ENCODE measurements at places on chromosomes 13 and 19.
A peak's percentile ranks its signal among the peaks of the same experiment; 100 is the strongest.

DNA sequence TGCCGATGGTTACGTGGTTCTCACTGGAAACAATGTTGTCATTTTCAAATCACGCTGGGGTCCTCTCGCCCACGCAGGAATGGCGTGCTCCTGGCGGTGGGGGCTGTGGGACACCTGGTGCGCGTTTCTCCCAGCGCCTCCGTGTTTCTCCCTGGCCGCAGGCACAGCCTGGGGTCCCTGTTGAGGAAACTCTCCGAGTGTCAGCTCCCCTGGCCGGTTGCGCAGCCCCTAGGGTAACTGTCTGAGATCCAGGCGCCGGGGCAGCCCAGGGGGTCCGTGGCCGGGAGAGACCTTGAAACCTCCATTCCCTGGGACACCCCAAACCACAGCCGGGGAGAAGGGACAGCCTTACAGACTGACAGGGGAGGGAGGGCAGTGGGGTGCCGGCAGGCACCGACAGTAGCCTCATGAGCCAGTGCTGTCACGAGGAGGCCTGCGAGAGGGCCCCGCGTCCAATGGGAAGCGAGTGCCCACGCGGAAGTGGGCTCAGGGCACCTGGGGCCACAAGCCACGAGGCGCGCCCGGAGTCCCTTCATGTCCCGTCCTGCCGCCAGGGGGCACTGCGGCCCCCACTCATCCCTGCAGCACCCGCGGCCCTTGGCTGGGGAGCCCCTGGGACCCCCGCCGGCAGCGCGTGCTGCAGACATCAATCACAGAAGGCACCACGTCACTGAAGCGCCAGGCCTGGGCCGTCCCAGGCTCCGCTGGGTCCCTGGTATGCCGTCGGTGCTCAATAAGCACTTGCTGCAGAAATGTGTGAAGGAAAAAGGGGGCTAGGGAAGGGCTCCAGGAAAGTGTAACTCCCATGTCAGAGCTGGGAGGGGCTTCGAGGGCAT is 9.5 kb downstream of the ADAMTSL5 start:
- DNase-seq: peak; percentile 37

DNA sequence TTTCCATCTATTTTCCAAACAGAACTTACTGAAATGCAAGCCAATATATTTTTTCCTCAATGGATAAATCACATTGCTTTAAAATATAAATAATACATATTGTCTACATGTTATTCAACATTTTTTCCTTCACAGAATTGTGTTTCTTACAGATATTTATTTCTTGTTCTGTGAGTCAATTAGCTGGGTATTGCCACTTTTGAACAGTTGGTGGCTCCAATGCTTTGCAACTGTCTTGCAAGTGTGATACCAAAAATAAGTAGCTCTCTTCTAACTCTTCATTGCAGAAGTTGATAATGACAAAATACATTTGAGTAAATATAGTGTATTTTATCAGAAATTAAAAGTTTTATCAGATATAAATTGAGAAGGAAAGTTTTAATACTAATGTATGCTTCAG is 17.1 kb upstream of the GPC5 start:
- DNase-seq: no peak

DNA sequence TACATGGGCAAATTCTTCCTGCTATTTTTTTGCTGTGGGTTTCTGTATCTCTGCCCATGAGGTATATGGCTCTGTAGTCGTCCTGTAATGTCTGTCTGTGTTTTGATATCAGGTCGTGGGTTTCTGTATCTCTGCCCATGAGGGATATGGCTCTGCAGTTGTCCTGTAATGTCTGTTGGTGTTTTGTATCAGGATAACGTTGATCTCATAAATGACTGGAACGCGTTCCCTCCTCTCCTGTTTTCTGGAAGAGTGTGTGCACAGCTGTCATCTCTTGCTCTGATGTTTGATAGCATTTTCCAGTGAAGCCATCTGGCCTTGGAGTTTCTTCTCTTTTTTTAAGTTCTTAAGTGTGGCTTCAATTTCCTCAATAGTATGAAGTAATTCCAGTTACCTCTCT is 57.2 kb downstream of the SOX1 start:
- no peak for DNase-seq

GRCh38 chr13:42906257-42906656 is 85.8 kb downstream of the EPSTI1 start:
- DNase-seq: no peak

All from effector CD8-positive, alpha-beta T cell (primary cell).